ENCODE measurements at places on chromosomes 7 and 10. TPM values are rescaled to one million over a fixed set of nuclear protein-coding genes. Genes with fewer than 3 reads are reported as not detected.

GRCh38 chr7:105792488-105793370 is 83.7 kb downstream of the ATXN7L1 start:
- no peak for DNase-seq

The PLCE1 gene
- total RNA-seq = 0.04 TPM

DNA sequence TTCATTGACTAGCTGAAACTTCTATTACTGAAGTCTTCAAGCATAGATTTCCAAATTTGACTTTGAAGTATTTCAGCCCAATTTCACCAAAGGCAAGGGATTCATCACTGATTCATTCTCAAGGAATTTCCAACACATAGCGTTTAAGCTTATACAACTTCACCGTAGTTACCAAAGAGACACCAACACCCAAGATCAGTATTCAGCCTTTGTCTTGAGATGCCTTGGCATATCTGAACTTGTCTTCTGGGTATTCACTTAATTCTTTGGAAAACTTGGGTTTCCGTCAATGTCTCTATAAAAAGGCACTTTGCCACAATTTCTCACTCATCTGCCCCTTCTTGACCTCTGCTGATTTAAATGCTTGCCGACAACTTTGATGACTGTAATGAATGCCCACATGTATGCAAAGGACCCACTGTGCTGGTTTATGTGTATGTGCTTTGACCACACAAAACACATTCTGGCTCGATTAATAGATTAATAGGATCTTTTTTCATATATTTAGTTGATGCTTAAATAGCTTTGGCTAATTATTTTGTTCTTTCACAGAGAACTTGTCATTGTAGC is 49.6 kb downstream of the TES start:
- DNase-seq = peak; percentile 36

DNA sequence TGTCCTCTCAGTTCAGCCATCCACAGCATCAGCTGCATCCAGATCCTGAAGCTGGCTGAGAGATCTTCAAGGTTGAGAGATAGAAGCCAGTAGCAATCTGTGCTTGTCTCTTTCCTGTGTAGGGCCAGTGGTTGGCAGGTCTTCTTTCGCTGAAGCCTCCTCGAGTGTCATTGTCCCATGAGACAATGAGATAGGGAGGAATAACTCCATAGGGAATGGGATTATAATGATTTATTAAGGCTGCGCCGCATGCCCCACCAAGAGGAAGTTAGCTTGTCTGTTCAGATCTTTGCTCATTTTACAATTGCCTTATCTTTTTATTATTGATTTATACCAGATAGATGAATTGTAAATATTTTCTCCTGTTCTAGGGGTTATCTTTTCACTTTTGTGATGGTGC is 61.5 kb downstream of the MCMBP start:
- no peak for DNase-seq

The PRSS37 gene
- not detected for total RNA-seq

The TEX47 gene
- total RNA-seq = not detected

GRCh38 chr7:154879629-154880028 is 123.3 kb downstream of the PAXIP1 start:
- DNase-seq = no peak

DNA sequence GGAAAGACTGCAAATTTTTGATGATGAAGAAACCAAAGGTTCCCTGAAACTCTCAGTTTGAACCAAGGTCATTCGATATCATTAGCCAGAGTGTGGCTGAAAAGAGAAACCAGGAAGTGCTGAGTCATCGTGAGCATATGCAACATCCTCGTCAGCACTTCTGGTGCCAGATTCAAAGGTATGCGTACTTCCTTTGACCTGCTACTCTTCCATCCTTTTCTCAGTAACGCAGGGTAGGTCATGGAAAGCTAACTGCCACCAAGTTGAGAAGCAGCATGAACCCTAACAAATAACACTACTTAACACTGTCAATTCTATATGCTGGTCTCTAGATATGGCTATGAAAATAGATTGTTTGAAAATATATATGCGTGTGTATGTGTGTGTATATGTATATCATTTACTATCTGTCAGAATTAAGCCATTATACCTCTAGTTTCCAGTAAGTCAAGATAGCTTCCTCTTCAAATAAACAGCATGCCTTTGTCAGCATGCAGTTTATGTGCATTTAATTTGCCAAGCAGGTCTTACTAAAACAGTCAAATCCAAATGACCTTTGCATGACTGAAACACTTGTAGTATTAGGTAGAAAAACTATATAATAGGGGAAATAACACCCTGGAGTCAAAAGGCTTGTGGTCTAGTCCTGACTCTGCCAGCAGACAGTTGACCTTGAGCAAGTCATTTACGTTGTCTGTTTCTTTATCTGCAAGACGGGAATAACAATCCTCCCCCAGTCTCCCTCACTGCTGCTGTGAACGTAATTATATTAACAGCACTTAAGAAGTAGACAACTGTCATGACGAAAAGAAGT is 26.4 kb downstream of the CDK6 start:
- peak; percentile 90 for DNase-seq
